ENCODE measurements at places on chromosomes 11 and 22.

- DNase-seq: peak; percentile 63
These were observed 162.1 kb downstream of the MN1 start for GRCh38 chr22:27639248-27640086.

DNA sequence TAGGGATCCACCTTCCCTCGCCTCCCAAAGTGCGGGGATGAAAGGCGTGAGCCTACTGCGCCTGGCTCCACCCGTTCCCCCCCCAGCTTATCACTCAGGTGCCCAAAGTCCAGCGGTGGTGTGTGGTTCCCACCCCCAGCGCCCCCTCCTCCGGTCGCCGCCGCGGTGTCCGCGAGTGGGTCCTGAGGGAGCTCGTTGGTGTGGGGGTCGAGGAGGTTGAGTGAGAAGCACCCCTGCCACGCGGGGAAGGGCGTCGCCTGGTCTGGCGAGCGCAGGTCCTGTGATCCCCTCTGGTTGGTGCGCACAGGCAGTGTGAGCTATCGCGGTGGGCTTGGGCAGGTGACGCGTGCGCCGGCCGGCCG, 3900.6 kb upstream of the OR11H1 start:
- no peak for DNase-seq

- DNase-seq: no peak
These were observed 4.2 kb upstream of the LIF start for GRCh38 chr22:30250661-30251267.

DNA sequence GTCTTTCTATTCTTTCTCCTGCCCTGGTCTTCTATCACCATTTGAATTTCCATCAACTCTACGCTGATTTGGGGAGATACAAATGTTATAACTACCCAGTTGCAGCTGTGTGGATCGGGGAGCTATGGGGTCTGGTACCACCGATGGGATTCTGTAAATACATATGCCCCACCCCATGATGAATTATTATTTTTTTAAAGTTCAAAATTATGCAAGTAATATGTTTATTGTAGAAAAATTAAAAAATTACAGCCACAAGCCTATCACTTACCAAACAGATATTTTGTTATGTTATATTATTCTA, 52.4 kb upstream of the CLMP start:
- no peak for DNase-seq

DNA sequence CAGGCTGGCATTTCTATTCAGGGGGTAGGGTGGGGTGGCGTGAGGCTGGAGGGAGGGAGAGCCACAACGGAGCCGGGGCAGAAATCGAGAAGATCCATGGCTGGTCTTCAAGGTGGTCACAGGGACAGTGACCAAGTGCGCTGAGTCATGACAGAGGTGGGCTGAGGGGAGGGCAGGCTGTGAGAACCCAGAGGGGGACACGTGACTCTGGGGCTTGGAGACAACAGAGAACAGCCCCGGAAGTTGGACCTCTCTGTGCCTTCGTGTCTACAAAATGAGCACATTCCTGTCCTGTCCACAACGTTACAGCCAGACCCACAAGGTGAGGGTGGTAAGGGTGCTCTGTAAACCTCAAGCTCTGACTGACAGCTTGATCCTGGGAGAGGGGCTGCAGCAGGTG, 35.1 kb upstream of the ARFGAP3 start:
- no peak for DNase-seq

GRCh38 chr11:110093407-110094297, 460 bp downstream of the ZC3H12C start:
- peak; percentile 91 for DNase-seq

GRCh38 chr11:66543263-66544107, 2.4 kb downstream of the ZDHHC24 start:
- DNase-seq: peak; percentile 84

All from eye (tissue), 1 donor.